ENCODE measurements at places on chromosomes 12 and 14.

- DNase-seq, result no peak
Observed at GRCh38 chr12:15931590-15932053, 20.5 kb downstream of the DERA start.

DNA sequence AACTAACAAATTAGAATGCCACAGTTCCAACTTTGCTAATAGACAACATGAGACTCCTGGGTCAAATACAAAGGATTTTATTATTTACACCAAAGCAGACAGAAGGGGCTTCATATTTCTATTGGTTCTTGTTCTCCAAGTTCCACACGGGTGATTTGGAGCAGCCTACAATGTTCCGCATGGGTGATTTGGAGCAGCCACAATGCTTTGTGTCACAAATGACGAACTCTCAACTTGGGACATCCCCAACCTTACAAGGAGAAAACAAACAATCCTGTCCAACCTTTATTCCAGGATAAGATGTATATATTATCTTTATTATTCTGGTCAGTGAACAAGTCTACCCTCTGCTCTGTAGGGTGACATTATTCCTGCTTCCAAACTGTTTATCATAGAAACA is 694.3 kb upstream of the MGAT4C start:
- no peak for DNase-seq

GRCh38 chr12:112370199-112370598 is 12.0 kb downstream of the HECTD4 start:
- no peak for DNase-seq

DNA sequence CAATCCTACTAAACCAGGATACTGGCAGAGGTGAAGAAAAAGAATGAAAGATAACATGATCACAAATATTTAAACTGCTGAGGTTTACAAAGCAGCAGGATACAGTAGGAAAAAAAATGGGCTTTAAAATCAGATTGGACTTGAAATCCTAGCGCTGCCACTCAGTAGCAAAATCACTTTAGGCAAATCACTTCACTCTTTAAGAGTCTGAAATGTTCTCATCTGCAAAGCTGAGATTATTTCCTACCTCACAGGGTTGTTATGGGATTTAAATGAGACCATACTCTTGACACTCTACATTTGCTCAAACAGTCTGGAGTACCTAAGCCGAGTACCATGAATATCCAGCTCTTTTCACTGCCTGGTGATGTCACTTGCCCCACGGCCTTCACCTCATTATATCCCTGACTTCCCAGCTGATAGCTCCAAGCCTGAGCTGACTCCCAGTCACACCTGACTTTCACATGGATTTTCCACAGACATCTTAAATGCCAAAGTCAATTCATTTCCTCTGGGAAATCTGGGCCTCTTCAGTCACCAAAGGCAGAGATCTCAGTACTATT is 60.2 kb downstream of the UBR7 start:
- no peak for DNase-seq

DNA sequence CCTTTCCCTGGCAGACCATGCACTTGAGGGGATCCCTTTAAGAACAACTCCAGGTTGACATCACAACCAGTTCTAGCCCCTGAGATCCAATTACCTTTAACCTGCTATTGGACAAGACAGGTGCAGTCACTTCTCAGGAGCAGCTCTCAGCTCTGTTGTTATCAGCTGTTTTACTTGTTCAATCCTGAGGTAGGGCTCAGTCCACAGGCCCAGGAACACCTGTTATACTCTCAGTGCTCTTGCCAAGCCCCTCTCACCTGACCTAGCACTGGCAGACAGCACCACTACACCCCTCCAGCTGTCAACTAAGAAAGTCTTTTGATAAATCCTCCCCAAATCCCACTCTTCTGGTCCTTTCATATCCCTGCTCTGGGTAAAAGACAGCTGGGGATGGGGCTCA is 163.9 kb upstream of the TMTC2 start:
- no peak for DNase-seq

GRCh38 chr14:90495357-90496276 is 98.8 kb downstream of the CALM1 start:
- no peak for DNase-seq

DNA sequence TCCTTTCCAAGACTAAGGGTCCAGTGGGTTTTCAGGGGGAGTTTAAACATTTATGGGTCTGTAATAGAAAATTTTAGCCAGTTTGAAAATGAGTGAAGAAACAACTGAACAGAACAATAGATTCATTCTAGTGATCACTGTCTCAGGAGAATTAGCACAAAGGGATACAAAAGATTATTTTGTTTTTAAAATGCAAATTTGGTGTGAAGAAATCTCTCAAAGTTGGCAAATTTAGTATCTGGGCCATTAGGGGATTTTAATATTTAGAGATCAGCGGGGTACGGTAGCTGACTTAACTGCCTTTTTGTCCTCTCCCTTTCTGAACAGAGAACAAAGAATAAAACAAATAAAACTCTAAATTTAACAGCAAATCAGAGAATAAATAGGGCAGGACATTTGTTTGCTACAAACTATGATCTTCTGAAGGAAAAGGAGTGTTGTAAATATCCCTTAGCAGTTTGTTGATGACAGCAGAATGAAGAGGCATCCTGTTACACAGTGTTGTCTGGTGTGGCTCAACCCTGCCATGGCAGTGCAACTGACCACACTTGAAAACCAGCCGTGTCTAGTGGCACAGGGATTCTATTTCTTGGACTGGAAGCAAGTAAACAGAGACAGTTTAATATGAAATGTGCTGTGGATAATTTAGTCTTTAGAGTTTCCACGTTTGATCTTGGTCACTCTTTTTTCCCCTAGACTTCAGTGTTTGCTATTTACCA is 46.3 kb upstream of the LRTM2 start:
- DNase-seq, result no peak

DNA sequence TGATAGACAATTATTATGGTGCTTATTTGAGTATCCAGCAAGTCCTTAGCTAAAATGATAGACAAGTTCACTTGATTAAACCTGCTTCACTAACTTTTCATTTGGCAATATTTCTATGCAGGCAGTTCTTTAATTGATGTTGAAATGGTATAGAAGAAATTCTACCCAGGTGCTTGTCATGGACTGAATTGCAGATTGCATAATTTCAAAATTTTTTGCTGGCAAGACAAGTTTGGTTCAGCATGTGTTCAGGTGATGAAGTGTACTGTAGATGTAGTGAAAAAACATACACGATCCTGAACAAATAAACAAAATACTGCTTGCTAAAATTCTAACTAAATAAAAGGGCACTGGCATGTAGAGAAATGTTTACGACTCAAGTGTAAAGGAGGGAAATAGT is 189.0 kb downstream of the FOXA1 start:
- no peak for DNase-seq

DNA sequence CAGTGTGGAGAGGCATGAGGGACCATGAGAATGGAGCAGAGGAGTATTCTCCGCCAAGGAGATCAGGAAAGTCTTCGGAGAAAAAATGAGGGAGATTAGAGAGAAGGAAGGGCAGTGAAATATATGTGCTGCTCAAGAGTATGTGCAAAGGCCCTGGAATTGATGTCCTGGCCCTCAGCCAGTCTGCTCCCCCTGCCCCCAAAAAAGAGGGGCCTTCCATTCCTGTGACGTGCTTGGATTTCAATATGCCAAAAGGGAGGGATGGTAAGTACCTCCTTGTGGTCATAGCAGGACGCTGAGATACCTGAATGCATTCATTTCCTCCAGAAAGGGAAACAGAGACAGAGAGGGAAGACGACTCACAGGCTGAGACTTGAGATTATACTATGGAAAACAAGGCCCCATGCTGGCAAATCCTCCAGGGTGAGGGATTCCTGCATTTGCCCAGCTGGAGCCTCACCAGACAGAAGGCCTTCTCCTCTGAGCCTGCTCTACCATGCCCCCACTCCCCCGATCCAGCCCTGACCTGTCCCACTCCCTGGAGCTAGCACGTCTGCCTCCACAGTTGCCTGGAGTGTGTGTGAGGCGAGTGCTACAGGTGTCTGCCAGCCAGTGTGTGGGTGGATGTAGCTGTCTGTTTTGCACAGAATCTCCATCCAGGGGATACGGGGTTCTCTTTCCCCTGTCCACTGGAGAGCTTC is 3.9 kb upstream of the RARG start:
- DNase-seq, result no peak

DNA sequence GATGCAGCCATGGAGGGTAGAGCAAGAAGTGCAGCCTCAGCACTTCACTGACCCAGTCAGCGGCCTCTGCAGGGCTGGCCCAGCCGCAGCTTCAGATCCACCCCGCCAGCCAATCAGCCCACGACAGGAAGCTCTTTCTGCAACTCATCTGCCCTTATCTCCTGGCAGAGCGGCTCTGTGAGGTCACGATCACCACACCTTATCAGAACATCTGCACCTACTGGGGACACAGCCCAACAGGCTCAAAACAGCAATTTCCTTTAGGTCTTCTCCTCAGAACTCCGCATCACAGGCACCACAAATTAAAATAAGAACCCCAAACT is 287.3 kb downstream of the BCL11B start:
- DNase-seq, result no peak

DNA sequence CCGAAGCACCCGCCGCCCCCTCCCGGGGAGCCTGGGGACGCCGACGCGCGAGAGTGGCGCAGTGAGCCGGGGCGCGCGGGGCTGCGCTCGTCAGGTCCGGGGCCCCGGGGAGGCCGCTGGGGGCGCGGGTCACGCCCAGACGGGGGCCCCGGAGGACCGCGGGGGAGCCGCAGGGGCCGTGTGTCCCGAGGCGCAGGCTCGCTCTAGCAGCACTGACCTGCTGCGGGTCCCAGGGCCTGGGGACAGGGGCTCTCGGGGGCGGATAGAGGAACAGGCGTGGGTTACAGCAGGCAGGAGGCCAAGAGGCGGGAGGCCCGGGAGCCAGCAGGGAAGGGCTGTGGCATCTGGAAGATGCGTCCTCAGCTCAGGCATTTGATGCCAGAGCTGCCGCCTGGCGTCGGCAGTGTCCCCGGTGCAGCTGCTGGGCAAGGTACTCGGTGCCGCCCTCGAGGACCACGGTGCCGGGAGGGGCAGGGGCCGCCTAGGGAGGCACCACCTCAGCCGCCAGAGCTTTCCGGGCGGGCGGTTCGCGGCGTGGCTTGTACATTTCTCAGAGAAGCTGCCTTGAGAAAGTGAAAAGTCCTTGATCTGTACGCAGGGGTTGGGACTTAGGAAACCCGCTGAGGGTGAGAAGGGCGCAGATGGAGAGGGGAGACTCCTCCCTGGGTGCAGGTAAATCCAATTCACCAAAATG is 1.2 kb downstream of the WNT5B start:
- DNase-seq, result no peak

DNA sequence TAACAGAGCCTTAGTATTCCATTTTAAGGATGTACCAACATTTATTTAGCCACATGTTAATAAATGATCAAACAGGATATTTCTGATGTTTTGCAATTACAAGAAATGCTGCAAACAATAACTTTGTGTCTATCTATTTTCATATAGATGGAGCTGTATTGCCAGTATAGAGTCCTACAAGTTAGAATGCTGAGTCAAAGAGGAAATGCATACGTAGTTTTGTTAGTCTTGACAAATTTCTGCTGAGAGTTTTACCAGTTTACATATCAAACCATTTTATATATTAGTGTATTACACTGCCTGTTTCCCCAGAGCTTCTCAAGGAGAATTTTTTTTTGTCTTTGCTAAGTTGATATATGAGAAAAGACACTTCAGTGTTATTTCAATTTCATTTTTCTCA is 541.7 kb downstream of the SLC16A7 start:
- no peak for DNase-seq

GRCh38 chr14:68607081-68607866 is 185.6 kb downstream of the ZFP36L1 start:
- no peak for DNase-seq

- no peak for DNase-seq
Observed at GRCh38 chr14:76664790-76665189, 96.5 kb upstream of the VASH1 start.

- no peak for DNase-seq
Observed at GRCh38 chr14:64725879-64726584, 21.8 kb downstream of the PLEKHG3 start.

DNA sequence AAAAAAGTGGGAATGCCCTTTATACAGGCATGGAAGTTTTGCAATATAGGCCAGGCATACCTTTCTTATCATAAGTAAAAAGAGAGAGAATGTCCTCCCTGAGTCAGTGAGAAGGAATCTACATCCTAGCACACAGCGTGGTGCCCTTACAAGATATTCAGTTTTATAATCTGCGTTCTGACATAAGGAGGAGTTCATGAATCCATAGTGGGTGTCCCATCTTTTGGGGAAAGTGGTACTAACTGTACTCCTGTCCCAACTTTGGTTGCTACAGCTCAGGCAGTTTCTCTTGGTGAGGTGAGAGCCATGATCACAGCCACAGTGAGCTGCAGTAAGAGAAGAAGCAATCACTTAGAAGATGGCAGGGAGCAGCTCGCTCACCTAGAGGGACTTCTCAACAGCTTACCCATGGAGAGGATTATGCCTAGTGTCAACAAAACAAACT is 332.9 kb downstream of the BCAT1 start:
- no peak for DNase-seq

- no peak for DNase-seq
Observed at GRCh38 chr12:84315926-84316325, 596.7 kb downstream of the SLC6A15 start.

DNA sequence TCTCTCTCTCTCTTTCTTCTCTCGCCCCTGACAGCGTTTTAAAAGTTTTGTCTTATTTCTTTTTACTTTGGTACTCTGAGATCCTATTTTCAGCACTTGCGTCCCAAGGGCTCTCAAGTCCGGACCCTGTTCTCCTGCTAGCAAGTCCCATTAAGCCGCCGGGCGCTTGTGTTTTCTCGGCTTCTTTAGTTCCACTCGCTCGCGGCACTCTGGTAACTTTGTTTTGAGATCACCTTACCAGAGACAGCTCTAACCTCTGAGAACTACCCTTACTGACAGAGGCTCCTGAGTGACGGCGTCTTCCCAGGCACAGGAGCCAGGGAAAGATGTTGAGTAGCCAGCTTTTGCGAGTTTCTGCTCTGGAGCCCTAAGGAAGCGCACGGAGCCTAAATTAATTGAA is 2.7 kb upstream of the MYF5 start:
- DNase-seq, result no peak

All from GOT3 (cell line).